ENCODE measurements at places on chromosomes 5 and 9. TPM values are rescaled to one million over a fixed set of nuclear protein-coding genes. Genes with fewer than 3 reads are reported as not detected.

IRGM gene
- 4.1 TPM for total RNA-seq

GPR150 gene
- 0.83 TPM for total RNA-seq

ACOT12 gene
- not detected for total RNA-seq

PAPPA gene
- total RNA-seq, result not detected

PTCH1 gene
- total RNA-seq, result 5.0 TPM

GPR21 gene
- total RNA-seq, result 0.63 TPM

AKNA gene
- 430 TPM for total RNA-seq

SAXO1 gene
- 0.10 TPM for total RNA-seq

PTPRD gene
- total RNA-seq, result not detected

SLC27A6 gene
- not detected for total RNA-seq

SHB gene
- total RNA-seq, result 0.57 TPM

SPINK13 gene
- total RNA-seq, result not detected

SLIT3 gene
- total RNA-seq, result not detected

CFAP77 gene
- total RNA-seq, result not detected

PCDHB13 gene
- total RNA-seq, result not detected

PDE6A gene
- total RNA-seq, result not detected

C5orf58 gene
- not detected for total RNA-seq

MEIKIN gene
- not detected for total RNA-seq

TMC1 gene
- not detected for total RNA-seq

OR1L6 gene
- not detected for total RNA-seq

PTGS1 gene
- 0.26 TPM for total RNA-seq

SECISBP2 gene
- 37.5 TPM for total RNA-seq

SYNPO gene
- not detected for total RNA-seq

PCDHB8 gene
- total RNA-seq, result not detected
